C1 segment of cervical spinal cord (tissue), 14 donors: ENCODE measurements at places on chromosomes 3 and 15.

DNA sequence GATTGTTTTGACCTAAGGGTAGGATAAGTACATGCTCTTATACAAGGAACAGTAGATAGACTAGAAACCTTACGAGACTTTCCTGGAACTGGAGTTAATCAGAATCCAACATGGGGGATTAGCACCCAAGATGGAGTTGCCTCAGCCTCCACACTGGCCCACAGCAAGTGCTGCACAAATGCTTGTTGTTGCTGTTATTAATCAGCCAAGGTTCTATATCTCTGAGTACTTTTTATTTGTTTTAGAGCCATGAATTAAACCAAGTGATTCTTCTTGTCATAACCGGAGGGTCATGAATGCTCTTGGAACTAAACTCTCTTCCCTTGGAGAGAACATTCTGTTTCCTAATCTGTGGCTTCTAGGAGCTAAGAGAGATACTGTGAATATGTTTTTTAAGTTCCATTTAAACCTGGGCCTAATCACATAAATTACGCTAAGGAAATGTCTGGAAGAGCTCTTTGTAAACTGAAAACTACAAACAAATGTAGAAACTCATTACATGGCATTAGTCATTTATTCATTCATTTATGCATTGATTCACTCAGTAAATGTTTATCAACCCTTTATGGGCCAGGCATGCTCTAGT is 5.7 kb upstream of the IL16 start:
- DNase-seq, result no peak

- DNase-seq, result no peak
Measured at GRCh38 chr3:188287762-188288505, 134.0 kb downstream of the LPP start.

DNA sequence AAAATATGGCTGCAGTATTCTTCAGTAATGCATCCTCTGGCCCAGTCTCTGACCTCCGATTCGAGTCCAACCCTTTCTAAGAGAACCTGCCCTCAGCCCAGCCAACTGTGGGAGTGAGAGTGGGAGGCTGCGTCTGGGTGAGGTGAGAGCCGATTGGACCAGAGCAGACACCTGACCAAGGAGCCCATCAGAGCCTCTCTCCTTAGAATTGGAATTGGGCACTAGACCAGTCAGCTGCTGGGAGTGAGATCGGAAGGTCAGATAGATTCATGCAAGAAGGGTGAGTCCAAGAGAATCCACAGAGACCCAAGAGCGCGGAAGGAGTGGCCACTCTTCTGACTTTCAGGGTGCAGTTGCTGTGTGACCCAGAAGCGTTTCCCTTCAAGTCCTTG is 10.2 kb downstream of the RASL12 start:
- no peak for DNase-seq

- DNase-seq, result no peak
Measured at GRCh38 chr3:148759430-148759829, 61.7 kb downstream of the AGTR1 start.

DNA sequence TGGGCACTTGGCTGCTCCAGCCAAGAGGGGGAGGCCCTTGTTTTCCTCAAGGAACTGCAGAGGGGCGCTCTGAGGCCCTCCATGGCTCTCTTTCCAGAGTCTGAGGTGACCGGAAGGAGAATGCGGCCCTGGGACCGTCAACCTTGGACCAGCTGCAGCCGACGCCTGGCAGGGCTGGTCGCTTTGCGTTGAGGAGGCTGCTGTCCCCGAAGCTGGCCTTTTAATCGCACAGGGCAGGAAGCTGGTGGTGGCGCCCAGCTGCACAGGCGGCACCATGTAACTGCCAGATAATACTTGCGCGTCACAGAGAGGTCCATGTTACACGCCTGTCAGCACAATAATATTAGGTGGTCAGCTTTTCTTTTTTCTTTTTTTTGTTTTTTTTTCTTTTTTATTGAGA is 875 bp upstream of the HLTF start:
- DNase-seq, result no peak

DNA sequence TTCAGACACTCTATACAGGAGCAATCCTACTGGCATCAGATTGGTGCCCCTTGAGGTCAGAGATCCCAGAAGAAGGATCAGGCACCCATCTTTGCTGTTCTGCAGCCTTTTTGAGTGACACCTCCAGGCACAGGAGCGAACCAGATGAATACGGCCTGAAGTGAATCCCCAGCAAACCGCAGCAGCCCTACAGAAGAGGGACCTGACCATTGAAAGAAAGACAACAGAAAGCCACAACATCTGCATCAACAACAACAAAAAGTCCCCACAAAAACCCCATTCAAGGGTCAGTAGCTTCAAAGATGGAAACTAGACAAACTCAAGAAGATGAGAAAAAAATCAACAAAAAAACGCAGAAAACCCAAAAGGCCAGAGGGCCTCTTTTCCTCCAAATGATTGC is 130.4 kb downstream of the PPM1L start:
- DNase-seq, result no peak

- DNase-seq, result no peak
Measured at GRCh38 chr3:153513236-153513635, 351.2 kb downstream of the RAP2B start.

GRCh38 chr3:16528581-16528993 is 15.1 kb upstream of the RFTN1 start:
- DNase-seq, result no peak

- no peak for DNase-seq
Measured at GRCh38 chr3:27681249-27681748, 40.8 kb downstream of the EOMES start.
